Activated CD4-positive, CD25-positive, alpha-beta regulatory T cell (primary cell): ENCODE measurements at places on chromosomes 5 and 9.

GRCh38 chr5:177462021-177462670 is 11.3 kb downstream of the DBN1 start:
- DNase-seq, result no peak

DNA sequence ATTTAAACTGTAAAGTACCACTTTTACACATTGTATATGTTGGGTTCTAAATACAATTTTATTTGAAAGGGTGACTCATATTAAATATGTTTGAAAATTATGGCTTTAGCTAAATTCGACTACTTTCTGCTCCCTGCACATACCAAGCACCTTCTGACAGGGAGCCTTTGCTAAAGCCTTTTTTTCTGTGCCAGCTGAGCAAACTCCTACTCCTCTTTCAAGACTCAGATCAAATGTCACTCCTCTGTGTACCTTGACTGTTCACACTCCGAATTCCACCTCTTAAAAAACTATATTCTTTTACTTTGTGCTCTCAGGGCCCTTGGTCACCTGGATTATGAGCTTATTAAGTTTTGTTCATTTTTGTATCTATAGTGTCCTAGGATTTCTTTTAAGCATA is 6.5 kb upstream of the OXCT1 start:
- DNase-seq, result no peak

DNA sequence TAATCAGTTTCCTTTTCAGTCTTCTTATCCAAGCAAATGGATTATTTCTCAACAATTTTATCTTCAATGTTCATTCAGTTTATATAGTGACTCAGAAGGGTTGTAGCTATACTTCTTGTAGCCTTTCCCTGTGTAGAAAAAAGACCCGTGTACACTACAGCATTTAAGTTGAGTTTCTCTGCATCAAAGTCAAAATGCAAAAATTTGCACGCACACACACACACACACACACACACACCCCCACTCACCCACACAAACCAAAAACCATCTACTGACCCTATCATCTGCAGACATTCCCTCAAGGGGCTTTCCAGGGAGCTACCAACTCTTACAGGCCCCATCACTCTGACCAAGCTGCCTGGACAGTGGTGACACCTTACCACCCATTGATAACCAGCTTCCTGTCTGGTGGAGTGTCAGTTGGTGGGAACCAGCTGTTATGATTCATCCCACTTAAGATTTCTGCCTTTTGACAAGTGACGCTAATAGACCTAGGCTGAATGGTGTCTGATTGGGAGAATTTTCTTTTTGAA is 12.2 kb upstream of the ELL2 start:
- no peak for DNase-seq

- DNase-seq, result no peak
Observed at GRCh38 chr5:17094830-17095229, 122.6 kb upstream of the BASP1 start.

GRCh38 chr5:39302472-39302871 is 61.8 kb downstream of the C9 start:
- no peak for DNase-seq

GRCh38 chr9:121949364-121949763 is 143.7 kb downstream of the TTLL11 start:
- no peak for DNase-seq

- DNase-seq, result no peak
Observed at GRCh38 chr5:6291961-6292360, 86.4 kb downstream of the MED10 start.

GRCh38 chr5:14108170-14108996 is 34.8 kb upstream of the TRIO start:
- DNase-seq, result no peak

DNA sequence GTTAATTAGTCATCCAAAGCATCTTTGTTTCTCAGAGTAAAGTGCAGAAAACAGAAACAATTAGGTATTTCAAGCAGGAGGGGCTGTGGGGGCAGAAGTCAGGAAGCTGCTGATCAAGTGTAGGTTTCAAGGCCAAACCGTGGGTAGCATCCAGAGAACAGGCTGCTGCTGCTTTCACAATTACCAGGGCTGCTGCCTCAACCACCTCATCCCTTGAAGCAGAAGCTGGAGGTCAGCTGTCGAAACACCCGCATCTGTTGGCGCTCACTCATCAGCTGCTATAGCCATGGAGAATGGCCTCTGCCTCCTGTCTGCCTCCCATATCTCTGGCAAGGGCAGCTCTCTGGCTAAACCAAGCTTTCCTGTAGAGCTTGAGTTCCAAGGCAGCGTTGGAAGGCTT is 122.9 kb upstream of the OSMR start:
- no peak for DNase-seq

DNA sequence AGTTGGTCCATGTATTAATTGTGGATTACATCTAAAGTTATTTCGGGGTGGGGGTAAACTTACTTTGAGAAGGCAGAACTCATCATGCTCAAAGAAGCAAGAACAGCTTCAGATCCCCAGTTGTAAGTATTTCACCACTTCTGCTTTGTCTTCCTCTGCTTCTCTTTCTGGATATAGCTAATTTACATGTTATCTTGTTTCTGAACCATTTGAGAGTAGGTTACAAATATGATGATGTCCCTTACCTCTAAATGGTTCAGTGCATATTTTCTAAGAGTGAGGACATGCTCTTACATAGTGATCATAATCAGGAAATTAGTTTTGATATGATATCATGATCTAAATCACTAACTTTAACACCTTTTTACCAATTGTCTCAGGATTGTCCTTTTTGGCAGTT is 11.9 kb downstream of the TRIO start:
- no peak for DNase-seq

DNA sequence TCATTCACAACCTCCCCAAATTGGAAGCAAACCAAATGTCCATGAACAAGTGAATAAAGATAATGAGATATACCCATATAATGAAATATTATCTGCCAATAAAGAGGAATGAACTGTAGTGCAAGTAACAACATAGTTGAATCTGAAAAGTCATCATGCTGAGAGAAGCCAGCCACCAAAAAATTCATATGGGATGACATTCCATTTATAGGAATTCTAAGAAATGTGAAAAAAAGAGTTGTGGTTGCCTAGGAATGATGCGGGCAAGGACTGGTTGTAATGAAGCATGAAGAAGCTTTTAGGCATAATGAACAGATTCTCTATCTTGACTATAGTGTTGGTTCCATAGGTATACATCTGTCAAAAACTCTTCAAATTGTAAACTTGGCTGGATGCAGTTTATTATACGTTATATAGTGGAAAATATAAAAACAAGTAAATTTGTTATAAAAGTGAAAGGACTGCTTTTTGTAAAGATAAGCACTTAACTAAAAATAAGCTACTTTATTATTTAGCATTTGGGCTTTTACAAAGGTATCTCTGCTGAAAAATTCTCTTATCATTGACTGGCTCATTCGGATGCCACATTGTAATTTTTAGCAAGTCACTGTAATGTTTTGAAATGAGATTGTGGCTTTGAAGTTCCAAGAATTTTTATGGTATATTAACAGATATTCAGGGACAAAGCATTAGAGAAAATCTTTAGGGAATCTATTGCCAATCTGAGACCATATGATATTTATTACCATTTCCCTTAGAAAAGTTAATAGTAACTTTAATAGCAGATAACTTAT is 21.2 kb upstream of the TTC23L start:
- no peak for DNase-seq

DNA sequence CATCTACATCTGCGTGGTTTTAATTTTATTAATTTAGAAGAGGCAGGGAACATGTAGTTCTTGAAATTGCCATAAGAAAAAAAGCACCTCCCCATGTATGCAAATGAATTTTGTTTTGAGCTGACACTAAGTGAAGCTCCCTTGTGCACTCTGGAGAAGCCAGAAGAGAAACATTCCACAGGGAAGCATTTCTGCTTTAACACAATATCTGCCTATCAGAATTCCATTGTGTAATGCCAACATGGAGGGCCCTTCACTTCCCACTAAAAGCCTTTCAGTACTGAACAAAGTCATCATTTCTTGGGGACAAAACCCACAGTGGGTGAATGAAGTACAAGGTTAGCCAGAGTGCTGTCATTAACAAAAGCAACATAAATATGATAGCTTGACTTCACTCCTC is 59.7 kb downstream of the PRELID2 start:
- DNase-seq, result no peak

GRCh38 chr5:180208435-180209081 is 453 bp downstream of the RASGEF1C start:
- DNase-seq, result no peak

GRCh38 chr9:134548185-134548584 is 93.4 kb upstream of the COL5A1 start:
- DNase-seq, result no peak
